Mucosa of gallbladder (tissue), 1 donor: ENCODE measurements at places on chromosomes 1 and 21. TPM values are rescaled to one million over a fixed set of nuclear protein-coding genes. Genes with fewer than 3 reads are reported as not detected.

The DIO1 gene
- total RNA-seq: 6.2 TPM

The SELP gene
- total RNA-seq: 12.6 TPM

The SH3BGR gene
- total RNA-seq: 22.3 TPM

The ELAPOR1 gene
- 127 TPM for total RNA-seq

The OLIG2 gene
- total RNA-seq: not detected

The AKT3 gene
- total RNA-seq: 35.0 TPM

The WNT2B gene
- total RNA-seq: 8.1 TPM

The FCAMR gene
- 0.46 TPM for total RNA-seq

The BRDT gene
- total RNA-seq: not detected

The AVPR1B gene
- total RNA-seq: 0.40 TPM

The S100A3 gene
- not detected for total RNA-seq

The TNFAIP8L2 gene
- 4.6 TPM for total RNA-seq

The DNAI4 gene
- total RNA-seq: 17.1 TPM

The MRAP gene
- total RNA-seq: not detected

The PODN gene
- 250 TPM for total RNA-seq
